ENCODE measurements at places on chromosomes 5 and 9.
A peak's percentile ranks its signal among the peaks of the same experiment; 100 is the strongest.

DNA sequence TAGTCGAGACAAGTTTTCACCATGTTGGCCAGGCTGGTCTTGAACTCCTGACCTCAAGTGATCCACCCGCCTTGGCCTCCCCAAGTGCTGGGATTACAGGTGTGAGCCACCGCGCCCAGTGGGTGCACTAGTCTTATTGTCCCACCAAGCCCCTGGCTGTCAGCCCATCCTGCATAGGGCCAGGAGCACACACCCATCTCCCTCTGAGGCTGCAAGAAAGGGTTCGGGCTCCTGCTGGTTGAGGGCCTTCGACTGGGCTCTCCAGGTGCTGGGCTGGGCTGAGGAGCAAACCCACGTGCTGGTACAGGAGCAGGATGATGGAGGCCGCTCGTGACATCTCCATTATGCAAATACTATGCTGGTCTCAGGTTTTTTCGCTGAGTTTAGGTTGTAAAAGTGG is 25.1 kb upstream of the RNF130 start:
- DNase-seq: no peak

GRCh38 chr9:127637322-127637847 is 25.3 kb downstream of the STXBP1 start:
- no peak for DNase-seq

DNA sequence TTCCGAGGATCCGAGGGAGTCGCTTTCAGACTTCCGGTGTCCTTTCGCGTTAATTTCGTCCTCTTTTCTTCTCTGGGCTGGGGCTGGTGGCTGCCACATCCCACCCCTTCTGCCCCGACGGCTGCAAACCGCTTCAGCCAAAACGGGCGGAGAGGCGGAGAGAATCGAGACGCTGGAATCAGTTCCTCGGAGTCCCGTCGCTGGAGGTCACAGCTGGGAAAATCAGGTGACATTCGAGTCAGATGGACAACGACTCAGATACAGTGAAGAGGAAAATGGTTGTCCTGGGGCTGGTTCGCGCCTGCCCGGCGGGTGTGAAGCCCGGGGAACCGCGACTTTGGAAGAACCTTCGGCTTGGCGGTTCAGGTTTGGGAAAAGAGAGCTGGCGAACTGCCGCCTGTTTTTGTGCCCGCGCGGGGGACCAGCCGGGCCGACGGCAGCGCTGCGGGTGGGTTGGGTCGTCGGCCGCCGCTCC is 8.9 kb upstream of the NKX2-5 start:
- DNase-seq: no peak

- DNase-seq: no peak
These were observed 581.7 kb upstream of the RIOK2 start for GRCh38 chr5:97764700-97765099.

DNA sequence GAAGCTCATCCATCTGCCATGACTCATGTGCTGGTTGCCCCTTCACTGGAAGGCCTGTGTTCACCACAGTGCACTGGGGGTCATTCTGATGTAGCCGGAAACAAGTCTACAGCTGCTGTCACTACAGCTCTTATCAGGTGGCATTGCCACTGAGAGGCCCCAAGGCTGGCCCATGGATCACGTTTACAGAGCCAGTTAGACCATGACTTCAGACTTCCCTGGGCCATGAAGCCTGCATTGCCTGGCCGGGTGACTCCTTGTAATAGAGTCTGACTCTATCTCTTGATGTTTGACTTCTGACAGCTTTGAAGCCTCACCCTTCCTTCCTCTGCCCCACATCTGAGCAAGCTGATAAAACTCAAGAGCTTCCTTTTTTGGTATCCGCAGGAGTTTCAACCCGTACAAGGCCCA is 473.5 kb upstream of the DAP start:
- DNase-seq: no peak

DNA sequence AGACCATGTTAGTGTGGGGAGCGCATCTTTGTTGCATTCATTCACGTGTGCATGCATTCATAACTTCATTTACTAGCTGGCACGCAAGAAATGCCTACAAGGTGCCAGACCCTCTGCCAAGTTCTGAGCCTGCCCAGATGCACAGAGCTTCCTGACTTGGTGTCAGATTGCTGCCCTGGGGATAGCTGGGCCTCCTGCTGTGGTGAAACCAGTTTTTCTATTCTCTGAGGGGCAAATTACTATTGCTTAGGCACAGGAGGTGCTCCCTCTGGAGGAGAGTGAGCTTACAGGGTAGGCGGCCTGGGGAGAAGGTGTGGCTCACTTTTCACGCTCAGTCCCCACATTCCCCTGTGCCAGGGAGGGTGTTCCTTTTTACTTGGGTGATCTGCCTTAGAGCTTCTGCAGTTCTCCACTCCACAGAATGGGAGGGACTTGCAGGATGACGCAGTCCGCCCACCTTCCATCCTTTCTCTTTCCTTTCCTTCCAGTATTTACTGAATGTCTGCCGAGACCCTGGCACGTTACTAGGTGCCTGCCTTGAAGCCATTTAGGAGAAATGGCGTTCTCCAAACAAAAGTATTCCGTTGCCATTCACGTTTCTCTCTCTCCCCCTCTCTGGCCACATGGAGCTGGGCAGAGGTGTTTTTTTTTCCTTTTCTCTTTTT is 27.9 kb upstream of the CTNNA1 start:
- peak; percentile 73 for DNase-seq

- no peak for DNase-seq
These were observed 124.4 kb downstream of the SSBP2 start for GRCh38 chr5:81626524-81626923.

DNA sequence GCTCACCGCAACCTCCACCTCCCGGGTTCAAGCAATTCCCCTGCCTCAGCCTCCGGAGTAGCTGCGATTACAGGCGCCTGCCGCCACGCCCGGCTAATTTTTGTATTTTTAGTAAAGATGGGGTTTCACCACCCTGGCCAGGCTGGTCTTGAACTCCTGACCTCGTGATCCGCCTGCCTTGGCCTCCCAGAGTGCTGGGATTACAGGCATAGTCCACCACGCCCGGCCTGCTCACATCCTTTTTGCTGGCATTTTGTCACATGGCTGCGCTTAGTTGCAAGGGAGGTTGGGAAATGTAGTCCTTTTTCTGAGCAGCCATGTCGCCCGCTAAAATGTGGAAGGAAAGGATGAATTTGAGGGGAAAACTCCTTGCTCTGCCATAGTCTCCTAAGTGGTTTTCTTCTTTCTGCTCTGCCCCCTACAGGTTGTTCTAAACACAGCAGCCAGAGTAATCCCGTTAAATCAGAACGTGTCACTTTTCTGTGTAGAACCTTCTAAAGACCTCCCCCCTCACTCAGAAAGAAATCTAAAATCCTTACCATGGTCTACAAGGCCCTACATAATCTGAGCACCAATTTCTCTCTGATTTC is 57.8 kb upstream of the HSPA9 start:
- DNase-seq: peak; percentile 75

DNA sequence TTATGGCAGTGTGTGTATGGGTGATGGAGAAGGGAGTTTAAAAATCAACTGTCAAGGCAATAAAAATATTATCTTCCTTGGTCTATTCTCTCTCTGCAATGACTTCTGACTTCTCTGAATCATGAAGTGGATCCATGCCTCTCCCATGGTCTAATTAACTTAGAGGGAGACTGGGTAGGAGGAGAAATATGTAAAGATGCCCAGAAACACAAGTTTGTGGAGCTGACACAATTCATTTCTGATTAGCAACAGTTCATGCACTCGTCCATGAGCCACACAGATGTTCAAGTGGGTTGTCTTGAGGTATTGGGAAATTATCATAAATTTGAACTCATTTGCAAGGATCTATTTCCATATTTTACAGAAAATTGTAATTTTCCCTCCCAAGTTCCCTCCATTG is 38.1 kb downstream of the INSYN2B start:
- no peak for DNase-seq

All from H1 (cell line).